ENCODE measurements at places on chromosomes 11 and 22.
A peak's percentile ranks its signal among the peaks of the same experiment; 100 is the strongest.

DNA sequence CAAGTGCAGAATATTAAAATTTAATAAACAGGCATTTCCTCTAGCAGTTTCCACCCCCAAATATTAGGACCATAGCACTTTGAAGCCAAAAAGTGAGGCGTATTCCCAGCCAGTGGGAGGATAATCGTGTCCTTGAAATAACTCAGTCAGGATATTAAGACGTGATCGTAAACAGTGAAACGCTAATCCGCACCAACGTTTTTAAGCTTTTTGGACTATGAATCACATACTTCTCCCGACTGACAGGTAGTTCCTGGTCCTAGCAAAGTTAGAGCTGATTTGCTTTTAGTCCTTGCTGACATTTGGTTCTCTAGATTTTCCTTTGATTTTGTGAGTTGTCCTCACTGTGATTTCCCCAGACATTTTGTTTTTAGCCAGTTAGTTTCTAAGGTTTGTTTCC, 197.1 kb upstream of the ARHGAP20 start:
- no peak for DNase-seq

DNA sequence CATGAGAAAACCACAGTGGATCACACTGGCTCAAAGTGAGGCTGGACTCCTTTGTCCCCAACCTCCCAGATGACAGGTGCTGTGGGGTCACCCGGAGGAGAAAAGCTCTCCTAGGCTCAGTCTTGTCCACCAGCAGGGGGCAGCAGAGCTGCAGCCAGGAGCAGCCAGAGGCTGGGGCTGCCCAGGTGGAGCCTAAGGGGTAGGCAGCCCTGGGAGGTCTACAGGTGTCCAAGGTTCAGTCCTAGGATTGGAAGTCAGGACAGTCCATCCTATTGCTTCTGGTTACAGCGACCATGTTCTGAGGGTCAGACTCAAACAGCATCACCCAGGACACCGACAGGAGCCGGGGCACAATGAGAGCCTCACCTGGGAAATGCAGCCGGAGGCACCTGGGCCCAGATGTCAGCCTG, 77.6 kb upstream of the IGLL5 start:
- peak; percentile 28 for DNase-seq

GRCh38 chr11:116590844-116591570, 181.8 kb downstream of the BUD13 start:
- no peak for DNase-seq

DNA sequence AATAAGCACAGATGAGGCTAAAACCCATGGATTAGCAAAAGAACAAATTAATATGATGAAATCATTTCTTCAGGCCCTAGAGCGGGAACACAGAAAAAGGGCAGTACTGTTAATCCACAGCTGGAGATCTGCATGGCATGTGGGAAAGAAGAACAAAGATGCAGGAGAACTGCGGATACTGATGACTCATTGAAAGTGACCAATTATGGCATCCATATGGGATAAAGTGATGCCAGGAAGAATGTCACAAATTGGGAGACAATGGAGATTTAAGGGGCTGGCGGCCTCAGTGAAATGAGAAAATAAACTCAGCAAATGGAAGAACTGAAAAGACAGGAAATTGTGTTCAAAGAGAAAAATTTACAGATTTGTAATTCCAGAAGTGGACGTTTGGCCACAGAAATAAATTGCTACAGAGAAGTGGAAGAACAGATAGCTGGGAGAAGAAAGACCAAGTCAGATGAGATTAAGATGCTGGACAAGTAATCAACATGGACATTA, 39.4 kb downstream of the SIK3 start:
- no peak for DNase-seq

GRCh38 chr22:32882360-32882755, 80.9 kb downstream of the TIMP3 start:
- DNase-seq = no peak

DNA sequence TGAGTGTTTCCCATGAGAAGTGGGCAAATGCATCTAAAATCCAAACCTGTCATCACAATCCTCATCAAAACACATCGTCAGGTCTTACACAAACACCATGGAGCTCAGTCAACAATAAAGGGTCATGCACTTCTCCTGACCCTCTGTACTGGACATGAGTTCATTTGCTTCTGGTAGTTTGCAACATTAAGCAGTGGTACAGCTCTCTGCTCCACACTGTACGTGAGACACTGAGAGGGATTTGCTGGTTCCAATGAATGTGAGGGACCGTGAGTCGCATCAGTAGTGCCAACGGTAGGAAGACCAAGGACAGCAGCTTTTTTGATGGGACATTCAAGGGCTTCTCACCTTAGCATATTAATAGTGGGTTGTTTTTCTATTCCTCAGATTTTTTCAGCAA, 752.3 kb downstream of the OPCML start:
- no peak for DNase-seq

- DNase-seq = no peak
Measured at GRCh38 chr11:57942808-57943207, 80.9 kb upstream of the OR9Q1 start.

- DNase-seq = no peak
Measured at GRCh38 chr22:50696799-50697561, 24.4 kb downstream of the SHANK3 start.

GRCh38 chr22:43392385-43392989, 19.3 kb upstream of the MPPED1 start:
- DNase-seq = no peak

DNA sequence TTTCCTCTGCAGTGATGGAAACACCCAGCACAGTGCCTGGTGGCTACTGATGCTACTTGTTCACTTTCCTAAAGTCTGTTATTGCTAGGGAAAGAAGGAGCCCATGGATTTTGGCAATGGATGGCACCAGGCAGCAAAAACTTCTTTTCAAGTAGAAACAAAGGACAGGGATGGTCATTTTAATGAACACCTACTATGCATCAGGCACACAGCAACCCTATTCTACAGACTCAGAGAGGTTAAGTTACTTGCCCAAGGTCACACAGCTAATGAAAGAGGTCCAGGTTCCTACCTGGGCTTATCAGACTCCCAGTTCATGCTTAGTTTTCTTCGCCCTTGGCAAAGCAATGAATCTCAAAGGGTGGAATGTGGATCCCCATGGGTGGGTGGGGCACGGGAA, 36.9 kb upstream of the CD82 start:
- no peak for DNase-seq

- DNase-seq = no peak
Measured at GRCh38 chr11:86990031-86990430, 34.8 kb upstream of the FZD4 start.

GRCh38 chr11:65588199-65589054, 7.2 kb downstream of the KCNK7 start:
- DNase-seq = no peak

- DNase-seq = peak; percentile 15
Measured at GRCh38 chr22:22942511-22943329, 55.1 kb downstream of the IGLL5 start.

DNA sequence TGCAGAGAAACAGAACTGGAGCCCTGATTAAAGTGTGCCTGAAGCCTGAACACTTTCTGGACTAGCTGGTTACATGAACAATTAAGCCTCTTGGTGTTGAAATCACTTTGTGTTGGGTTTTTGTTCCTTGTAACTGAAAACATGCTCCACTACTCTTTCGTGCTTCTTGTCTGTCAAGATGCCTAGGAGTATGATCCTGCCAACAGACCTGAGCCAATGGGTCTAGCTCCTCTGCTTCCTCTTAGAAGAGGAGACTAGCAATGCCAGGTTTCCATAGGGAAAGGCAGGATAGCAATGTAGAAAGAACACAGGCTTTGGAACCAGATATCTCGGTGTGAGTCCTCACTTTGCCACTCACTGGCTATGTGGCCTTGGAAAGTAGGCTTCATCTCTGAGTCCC, 40.3 kb downstream of the IRAG1 start:
- DNase-seq = no peak

DNA sequence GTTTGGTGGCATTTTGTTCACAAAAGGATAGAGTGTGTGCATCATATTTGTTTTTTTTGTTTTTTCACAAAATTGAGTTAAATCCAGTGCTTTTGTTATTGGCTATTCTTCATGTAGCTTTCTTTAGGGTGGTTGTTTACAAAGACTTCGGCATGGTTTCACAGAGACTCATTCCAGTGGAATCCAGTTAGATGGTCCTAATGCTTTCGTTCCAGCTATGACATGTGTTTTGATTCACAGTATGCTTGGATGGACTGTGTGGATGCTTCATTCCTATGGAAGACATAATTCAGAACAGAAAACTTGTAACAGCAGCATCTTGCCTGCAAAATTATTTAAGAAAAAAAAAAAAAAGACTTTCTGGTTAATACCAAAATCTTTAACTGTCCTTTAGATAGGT, 97.9 kb downstream of the PDHX start:
- DNase-seq = no peak

GRCh38 chr11:26040339-26040738, 291.6 kb upstream of the ANO3 start:
- no peak for DNase-seq

GRCh38 chr11:134725716-134726639, 313.9 kb upstream of the B3GAT1 start:
- DNase-seq = no peak

- DNase-seq = no peak
Measured at GRCh38 chr22:37222440-37222971, 10.2 kb upstream of the SSTR3 start.

DNA sequence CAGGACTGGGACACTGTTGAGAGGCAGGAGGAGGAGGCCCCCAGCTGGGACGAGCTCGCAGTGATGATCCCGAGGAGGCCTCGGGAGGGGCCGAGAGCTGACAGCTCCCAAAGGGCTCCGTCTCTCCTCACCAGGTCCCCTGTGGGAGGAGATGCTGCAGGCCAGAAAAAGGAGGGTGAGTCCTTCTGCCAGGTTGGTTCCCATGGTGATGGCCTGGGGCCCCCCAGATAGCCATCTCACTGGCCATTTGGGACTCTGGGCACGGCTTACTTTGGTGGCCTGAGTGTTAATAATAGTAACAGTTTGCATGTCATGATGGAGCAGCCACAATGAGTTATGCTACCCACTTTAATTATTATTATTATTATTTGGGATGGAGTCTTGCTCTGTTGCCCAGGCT, 18.9 kb downstream of the TRIOBP start:
- no peak for DNase-seq

- DNase-seq = no peak
Measured at GRCh38 chr22:18048441-18048898, 24.1 kb upstream of the MICAL3 start.

DNA sequence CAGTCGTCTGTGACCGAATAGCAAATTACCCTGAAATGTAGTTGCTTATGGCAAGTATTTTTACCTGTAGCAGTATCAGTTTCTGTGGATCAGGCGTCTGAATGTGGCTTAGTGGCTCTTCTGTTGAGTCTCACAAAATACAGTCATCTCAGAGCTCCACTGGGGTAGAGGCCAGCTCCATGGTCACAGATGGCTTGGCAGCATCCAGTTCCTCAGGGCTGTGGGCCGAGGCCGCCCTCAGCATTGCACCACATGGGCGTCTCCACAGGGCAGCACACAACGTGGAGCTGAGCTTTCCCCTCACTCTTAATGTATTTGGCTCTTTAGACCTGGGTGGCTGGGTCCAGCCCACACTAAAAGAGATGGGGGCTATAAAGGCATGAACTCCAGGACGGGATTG, 57.8 kb downstream of the SBF1 start:
- DNase-seq = peak; percentile 47

GRCh38 chr11:91795139-91795887, 429.3 kb upstream of the FAT3 start:
- DNase-seq = no peak

- DNase-seq = no peak
Measured at GRCh38 chr22:43176090-43176489, 10.8 kb downstream of the TTLL12 start.

DNA sequence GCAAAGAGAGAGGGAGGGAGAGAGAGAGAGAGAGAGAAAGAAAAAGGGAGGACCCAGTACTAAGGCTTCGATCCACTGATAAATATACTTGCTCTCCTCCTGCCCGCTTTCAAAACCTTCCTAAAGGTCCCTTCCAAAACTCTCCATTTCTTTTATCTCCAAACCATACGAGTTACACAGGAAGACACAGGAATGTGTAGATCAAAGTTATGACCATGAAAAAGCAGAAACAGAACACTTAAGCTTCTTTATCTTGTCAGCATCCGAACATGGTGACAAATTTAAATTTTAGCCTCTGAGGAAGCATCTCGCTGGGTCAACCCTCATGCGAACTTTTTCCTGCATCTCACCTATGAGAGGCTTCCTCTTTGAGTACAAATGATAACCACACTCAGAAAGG, 29.2 kb upstream of the POGLUT3 start:
- DNase-seq = no peak

DNA sequence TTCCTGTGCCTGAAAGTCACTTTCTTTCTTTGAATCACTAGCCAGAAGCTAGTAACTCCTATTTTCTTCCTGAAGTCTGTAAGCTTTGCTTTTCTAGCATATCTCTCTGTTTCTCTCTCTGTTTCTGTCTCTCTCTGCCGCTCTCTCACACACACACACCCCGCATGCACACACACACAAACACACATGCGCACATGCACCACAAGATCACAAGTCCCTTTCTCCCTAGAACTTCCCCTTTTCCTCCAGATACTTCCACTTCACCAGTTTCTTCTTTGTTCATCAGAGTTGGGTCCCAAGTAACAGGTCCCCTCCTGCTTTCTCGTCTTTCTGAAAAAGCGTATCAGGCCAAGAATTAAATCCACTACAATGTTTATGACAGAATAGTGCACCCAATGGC, 148.5 kb upstream of the HSD17B12 start:
- no peak for DNase-seq

- DNase-seq = no peak
Measured at GRCh38 chr11:122681070-122681469, 25.5 kb downstream of the UBASH3B start.

DNA sequence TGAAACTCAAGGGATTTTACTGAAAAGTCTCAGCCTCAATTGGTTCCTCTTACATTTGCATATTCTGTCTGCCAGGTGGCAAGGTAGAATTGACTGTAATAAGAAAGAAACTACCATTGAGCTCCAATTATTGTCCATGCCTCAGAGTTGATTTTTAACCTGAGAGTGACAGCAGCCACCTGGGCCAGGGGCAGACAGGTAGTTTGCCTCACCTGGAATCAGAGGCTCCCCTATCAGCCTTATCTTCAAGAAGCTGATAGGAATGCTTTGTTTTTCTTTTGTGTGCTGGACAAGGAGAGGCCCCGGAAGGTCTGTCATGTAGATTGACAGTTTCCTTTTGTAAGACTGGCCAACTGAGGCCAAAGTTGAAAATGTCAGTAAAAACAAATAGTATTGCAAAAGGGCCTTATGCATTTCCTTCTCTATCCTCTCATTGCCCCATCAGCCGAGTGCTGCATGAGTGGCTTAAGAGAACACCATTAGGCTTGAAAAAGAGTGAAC, 34.1 kb downstream of the CD44 start:
- no peak for DNase-seq
